ENCODE measurements at places on chromosomes 11 and 22.
A peak's percentile ranks its signal among the peaks of the same experiment; 100 is the strongest.

DNA sequence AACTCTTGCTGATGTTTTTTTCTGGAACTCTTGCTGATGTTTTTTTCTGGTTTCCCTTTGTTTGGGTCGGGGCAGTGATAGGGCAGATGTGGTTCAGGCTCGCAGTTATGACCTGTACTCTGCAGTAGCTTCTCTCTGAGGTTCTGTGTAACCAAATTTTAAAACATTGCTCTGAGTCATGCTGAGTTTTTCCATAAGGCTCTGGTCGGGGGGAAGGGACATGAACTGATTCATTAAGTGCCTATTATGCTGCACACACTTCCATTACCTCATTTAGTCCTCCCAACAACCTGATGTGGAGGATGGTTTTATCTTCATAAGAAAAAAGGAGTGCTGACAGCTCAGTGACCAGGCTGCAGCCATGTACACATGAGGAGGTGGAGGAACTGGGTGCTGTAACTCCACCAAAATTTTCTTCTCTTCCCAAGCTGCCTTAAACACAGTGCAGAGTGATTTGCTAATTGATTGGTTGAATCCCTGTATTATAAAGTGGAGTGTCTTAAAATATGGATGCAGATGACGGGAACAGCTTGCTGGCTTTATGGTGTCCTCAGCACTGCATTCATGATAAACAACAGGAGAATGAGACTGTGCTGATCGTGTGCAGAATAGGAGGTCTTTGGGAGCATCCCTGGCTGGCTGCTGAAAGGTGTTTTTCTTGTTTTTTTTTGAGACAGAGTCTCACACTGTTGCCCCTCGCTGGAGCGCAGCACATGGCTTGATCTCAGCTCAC lies 19.1 kb downstream of the TNRC6B start:
- no peak for DNase-seq

GRCh38 chr11:109730669-109731068 lies 308.7 kb downstream of the C11orf87 start:
- DNase-seq: no peak

GRCh38 chr22:30396871-30397655 lies at the start of gene SEC14L2:
Gene SEC14L2 (plus strand): TSS chr22:30397018. CDS start chr22:30397117, 99 bp downstream.
- no peak for DNase-seq

DNA sequence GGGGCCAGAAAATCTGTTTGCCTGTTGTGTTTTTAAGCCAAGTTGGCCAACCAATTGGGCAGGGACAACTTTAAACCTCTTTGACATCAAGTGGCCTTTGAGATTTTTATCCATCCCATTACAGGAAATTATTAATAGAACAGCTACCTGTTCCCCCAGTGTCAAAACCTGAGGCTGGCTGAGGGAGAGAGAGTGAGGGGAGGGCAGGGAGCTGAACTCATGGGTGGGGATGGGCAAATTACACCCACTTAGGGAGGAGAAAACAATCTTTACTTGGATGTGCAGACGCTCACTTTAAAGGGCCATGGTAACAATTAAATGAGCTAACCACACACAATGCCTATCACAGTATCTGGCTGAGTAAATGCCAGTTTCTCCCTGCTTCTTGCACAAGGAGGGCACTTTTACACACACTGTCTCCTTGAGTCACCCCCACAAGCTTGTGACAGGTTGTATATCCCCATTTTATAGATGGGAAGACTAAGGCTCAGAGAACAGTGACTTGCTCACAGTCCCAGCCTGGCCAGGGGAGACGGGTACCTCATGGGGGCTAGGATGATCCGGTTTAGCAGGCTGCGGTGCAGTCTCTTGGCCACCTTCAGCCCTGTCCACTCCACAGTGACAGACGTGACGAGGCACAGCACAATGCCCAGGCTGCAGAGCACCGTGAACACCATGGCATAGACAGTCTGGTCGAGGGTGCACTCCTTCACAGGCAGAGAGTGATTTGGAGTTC lies 17.8 kb upstream of the KCNJ11 start:
- no peak for DNase-seq

DNA sequence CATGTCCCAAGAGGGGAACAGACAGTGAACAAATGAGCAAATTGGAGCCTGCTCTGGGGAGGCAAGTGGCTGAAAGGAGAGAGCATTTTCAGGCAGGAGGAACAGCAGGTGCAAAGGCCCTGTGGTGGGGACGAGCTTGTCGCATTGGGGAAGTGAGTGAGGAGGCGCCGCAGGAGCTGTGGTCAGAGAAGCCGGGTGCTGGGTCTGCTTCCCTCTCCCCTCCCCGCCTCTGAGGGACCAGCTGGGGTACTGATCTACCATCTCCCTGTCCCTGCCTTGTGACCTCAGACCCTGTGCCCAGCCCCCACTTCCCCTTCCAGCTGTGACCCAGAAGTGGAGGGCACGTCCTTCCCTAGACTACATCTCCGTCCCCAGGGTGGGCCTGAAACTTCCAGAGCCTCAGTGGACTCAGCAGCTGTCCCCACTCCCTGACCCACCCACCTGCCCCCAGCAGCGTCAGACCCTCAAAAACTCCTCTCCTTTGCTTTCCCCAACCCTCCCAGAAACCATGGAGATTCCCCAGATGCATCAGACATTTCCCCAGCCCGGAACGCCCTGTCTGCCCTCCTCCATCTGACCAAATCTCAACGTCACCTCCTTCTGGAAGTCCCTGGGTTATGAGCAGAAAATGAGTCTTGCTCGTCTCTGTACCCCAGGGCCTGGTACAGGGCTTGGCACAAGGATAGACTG lies 19.7 kb upstream of the PDGFB start:
- DNase-seq: no peak

GRCh38 chr11:62166371-62166770 lies 23.6 kb upstream of the SCGB1D1 start:
- DNase-seq: no peak

DNA sequence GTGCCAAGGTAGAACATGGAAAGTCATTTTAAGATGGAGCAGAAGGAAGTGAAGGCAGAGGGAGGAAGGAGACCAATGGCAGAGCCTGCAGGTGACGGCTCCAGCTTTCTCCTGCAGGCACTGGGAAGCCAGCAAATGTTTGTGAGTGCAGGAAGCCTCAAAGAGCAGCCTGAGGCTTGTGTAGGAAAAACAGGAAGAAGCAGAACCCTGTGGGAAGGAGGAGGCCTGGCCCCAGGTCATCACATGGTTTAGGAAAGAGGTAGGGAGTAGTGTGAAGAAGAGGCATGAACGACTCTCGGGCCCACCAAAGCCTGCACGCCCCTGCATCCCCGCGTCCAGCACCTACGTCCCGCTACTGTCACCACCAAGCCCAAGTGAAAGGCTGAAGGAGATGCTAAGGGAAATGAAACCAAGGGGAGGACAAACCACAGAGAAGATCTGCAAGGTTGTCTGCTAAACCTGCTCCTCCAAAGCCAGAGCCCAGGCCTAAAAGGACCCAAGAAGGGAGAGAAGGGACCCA lies 151.5 kb downstream of the CHST1 start:
- no peak for DNase-seq

GRCh38 chr11:123778511-123778910 lies 24.2 kb upstream of the OR6X1 start:
- DNase-seq: no peak

DNA sequence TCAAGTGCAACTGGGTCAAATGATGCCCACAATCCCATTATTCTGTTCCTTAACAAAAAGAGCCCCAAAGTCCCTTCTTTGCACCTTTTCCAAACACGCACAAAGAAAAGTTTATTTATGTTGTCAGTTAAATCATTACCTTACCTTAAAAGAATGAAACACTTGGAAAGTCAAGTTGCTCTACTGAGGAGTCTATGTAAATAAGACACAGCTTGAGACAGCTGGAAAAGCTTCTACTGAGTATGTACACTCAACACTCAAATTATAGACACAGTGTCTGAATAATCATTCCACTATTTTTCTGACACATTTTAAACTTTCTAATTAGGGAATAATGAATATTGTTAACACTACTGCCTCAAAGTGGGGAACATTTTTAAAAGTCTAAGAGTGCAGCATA lies 21.6 kb upstream of the PHLDA2 start:
- no peak for DNase-seq

DNA sequence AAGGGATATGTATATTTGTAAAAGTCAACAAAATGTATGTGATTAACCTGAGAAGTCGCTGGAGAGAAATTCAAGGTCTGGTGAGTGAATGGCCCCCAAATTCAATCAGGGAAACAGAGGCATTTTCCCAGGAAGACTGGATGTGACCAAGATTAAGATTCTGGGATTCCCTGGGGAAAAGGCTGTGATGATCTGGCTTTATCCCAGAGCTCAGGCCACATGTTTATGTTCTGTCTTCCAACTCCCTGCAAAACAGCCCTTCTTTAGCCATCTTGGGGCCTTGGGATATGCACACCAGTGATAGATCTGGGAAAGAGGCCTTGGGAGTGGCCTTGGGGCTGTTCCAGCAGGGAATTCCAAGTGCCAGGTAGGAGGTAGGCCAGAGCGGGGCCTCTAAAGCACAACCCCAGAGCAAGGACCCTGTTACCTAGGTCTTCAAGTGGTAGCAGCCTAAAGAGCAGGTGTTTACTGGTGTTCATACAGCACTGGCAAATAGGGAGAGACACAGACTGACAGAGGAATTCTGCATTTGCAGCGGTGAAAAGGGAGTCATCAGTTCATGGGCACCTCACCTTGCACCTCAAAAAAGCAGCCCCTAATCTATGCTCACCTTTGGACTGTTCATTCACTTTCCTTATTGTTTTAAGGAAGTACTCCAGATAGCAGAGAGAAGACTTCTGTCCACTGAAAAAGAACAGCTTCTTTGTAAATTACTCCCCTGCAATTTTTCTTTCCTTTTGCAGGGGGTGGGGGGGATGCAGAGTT lies 312.4 kb downstream of the BUD13 start:
- DNase-seq: no peak

DNA sequence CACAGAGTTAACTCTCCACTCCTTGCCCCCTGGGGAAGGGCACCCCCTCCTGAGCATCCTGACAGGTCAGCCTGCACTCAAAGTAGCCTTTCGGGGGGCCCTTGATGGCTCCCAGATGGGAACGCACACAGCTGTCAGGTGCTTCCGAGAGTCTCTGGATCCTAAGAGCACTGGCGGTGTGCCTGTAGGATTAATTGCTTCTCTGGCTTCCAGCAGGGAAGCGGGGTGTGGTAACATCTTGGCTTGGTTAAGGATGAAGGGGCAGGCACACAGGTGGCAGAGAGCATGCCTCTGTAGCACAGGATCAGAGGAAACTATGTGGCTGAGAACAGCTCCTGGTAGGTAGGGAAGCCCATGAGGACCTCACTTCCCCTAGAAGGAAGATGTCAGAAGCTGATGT lies 199.8 kb downstream of the MIAT start:
- DNase-seq: no peak

DNA sequence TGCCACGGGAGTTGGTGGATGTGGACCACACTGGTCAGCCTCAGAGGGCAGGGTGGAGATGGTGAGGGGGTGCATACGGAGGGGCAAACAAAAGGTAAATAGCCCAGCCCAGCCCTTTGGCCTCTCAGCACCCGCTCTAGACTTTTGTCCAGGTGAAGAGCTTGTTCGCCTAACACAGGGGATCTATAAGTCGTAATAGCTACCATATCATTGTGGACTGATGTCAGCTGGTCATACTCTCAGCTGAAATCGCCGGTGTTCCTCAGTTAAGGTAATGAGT lies 27.0 kb upstream of the TREH start:
- DNase-seq: no peak

DNA sequence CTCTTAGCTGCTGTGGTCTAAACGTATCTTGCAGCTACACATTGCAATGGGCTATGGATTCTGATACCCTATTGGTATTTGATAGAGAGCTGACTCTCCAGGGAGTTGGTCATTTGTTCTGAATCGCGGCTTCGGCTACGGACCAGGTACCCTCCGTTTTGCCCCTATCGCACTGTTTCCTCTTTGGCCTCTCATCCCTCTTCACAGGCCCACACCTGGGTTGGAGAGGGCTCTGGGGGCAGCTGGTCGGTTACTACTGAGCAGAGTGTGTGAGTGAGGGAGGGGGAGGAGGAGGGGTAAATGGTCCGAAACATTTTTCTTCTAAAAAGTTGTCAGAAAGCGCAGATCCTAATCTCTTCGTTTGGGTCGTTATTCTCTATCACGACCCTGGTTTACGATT lies 48.8 kb upstream of the HSD17B12 start:
- DNase-seq: no peak

DNA sequence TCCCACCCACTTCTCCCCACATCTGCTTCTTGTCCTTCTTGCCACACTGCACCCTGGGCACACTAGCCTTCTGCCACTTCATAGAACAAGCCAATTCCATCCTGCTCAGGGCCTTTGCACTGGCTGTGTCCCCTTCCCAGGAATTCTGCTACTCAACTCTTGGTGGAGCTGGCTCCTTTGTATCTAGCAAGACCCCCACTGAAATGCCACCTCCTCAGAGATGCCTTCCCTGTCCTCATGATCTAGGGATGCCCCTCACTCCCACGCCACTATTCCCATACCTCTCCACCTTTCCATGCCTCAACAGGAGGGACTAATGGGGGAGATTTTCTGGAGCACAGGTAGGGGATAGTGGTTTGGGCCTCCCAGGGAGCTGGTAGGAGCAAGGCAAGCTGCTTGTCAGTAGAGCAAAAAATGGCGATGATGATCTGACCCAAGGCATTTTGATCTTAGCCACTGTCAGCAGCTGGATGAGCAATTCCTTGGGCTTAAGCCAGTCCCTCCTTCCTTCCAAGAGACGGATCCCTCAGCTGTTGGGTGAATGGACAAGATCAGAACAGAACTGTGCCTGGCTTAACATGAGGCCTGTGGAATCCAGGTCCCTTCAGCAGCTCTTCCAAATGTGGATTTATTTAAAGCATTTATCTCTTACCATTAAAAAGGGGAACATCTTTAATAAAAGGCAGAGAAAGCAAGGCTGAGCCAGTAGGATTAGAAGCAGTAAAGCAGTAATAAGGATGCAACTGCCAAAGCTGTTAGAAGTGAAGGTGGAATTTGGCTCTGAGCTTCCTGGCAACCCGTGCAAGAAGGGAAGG lies 4.0 kb upstream of the PRDM11 start:
- DNase-seq: no peak

DNA sequence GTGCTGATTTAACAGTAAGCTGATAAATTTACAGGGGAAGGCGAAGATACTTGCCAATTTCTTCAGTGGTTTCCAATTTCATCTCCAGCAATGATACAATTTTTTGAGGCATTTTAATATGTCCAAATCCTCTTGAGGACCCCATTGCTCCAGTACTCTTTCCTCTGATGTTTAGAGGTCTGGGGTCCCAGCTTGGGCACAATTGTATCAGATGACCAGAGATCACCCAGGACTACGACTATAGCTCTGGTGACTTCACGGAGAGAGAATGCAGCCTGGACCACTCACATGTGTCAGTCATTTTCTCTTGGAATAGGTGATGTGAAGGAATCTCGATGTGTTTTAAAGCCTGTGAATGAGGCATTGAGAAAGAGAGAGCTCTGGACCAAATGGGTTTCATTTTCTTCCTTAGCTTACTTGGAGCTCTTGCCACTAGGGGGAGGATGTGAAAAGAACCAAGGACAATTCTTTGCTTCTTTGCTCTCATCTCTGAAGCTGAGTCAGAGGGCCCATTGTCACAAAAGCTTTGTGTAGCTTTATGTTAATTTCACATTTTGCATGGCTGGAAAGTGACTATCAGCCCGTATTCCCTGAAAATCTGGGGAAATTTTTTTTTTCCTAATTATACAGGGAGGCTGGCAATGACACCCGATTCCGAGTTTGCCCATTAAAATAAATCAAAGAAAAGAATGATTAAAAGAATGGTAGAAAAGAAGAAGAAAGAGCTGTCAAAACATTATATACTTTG lies 6.7 kb upstream of the CCDC90B start:
- DNase-seq: peak; percentile 18

Data from KG1 (cell line).